ENCODE measurements at places on chromosomes 11 and 22. TPM values are rescaled to one million over a fixed set of nuclear protein-coding genes. Genes with fewer than 3 reads are reported as not detected.

- DNase-seq, result no peak
These were observed 30.2 kb downstream of the OSBPL5 start for GRCh38 chr11:3134651-3135480.

GRCh38 chr11:4713241-4713640 is 8.7 kb downstream of the MMP26 start:
- DNase-seq, result no peak

GRCh38 chr11:114056409-114056808 is 3.1 kb upstream of the ZBTB16 start:
- no peak for DNase-seq

DNA sequence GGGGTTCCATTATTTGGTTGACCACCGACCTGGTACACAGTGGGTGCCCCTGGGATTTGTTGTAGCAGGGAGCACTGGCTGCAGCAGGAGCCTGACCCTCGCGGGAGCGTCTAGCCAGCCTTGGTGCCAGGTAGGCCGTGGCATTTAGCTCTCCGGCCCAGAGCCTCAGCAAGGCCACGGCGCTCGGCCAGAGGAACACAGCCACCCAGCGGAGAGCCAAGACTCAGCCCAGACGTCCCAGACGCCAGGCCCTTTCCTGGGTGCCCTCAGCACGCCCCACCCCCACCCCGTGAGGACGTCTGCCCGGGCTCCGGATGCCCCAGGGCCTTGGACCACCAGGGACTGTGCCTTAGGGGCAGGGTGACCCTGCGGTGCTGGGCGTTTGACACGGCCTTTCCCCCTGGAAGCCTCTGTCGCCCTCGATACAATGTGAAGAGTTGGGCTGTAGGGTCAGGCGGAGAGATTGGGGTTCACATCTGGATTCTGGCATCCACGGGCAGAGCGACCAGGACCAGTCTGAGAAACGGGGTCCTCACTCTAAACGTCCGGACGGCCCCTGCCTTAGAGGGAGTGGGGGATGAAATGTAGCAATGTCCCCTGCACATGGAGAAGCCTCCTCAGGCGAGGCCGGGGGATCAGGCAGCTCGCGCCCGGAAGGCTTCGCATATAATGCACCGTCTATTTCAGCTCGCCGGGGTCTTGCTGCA is 99.2 kb upstream of the FGF3 start:
- no peak for DNase-seq

The WNT11 gene
- total RNA-seq, result 3.7 TPM

- DNase-seq, result no peak
These were observed 58.3 kb downstream of the CCDC83 start for GRCh38 chr11:85913513-85913912.

DNA sequence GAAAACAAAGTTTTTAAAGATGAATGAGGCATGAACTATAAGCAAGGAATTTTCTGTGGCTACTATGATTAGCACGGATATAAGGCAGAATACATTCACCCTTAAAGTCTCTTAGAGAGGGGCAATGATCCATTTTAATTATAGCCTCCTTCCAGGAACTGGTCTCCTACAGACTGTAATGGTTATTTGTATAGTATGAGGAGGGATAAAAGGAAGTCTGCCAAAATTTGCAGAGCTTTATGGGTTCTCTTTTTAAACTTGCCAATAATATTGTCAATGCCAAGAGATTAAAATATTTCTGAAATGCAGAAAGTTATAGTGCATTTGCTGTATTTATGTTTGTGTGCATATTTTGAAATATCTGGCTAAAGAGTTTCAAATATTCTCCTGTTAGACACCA is 271.4 kb upstream of the LUZP2 start:
- no peak for DNase-seq

The SCN2B gene
- total RNA-seq, result not detected

GRCh38 chr11:25180187-25180586 is 683.3 kb downstream of the LUZP2 start:
- DNase-seq, result no peak

- DNase-seq, result no peak
These were observed 275.2 kb upstream of the KIRREL3 start for GRCh38 chr11:127275774-127276173.

GRCh38 chr11:21640491-21640890 is 552.4 kb upstream of the ANO5 start:
- DNase-seq, result no peak

DNA sequence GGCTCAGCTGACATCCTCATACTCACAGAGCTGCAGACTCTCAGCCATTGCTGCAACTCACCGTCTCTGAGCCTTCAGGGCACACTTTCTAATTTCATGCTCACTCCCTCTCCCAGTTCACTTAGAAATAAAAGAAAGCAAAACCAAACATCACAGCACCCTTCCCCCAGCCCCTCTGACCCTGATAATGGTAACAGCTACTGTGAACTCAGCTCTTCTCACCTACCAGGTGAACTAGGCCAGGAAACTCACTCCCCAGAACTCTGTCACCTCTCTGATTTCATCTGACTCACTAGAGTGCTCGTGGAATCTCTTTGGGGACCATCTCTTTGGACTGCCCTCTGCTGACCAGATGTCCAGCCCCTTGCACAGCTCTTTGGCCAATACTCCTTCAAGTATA is 14.5 kb upstream of the PARVA start:
- no peak for DNase-seq
